ENCODE measurements at places on chromosomes 16 and 17. TPM values are rescaled to one million over a fixed set of nuclear protein-coding genes. Genes with fewer than 3 reads are reported as not detected.

GRCh38 chr17:29740017-29740416, 117.3 kb upstream of the CORO6 start:
- DNase-seq, result no peak

DNA sequence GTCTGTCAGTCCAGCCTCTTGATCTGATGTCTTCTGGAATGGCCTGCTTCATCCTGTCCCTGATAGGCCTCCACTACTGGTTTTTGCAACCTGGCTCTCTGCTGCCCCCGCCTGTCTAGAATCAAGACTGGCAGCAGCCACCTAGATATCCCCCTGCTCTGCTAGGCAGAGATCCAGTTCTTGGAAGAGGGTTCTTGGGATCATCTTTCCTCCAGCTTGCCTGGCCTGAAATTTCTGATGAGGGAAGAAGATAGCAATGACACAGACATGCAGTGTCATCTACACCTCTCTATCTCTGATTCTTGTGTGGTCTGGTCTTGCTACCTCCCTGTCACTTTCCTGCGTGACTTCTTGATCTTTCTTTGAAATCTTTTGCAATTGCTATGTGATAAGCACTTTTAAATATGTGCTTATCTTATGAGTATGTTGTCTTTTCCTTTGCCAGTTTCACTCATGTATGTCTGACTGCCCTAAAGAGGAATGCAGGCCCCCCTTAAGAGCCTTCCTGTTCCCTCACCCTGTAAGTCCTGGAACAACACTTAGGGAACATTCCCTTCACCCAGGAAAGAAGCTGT, 20.3 kb upstream of the NFATC3 start:
- DNase-seq, result no peak

DNA sequence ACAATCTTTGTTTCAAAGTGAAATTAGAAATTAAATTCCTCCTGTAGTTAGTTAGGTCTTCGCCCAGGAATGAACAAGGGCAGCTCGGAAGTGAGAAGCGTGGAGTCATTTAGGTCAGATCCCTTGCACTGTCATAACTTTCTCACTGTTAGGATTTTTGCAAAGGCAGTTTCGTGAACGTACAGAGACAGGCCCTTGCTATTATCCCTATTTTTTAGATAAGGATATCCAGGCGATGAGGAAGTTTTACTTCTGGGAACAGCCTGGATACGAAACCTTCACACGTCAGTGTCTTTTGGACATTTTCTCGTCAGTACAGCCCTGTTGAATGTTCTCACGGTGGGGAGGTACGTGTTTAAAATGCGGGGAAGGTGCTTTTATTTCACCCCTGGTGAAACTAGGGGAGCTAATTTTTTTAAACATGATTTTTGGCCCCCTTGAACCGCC, 318 bp upstream of the RBL2 start:
- DNase-seq, result peak; percentile 24

DNA sequence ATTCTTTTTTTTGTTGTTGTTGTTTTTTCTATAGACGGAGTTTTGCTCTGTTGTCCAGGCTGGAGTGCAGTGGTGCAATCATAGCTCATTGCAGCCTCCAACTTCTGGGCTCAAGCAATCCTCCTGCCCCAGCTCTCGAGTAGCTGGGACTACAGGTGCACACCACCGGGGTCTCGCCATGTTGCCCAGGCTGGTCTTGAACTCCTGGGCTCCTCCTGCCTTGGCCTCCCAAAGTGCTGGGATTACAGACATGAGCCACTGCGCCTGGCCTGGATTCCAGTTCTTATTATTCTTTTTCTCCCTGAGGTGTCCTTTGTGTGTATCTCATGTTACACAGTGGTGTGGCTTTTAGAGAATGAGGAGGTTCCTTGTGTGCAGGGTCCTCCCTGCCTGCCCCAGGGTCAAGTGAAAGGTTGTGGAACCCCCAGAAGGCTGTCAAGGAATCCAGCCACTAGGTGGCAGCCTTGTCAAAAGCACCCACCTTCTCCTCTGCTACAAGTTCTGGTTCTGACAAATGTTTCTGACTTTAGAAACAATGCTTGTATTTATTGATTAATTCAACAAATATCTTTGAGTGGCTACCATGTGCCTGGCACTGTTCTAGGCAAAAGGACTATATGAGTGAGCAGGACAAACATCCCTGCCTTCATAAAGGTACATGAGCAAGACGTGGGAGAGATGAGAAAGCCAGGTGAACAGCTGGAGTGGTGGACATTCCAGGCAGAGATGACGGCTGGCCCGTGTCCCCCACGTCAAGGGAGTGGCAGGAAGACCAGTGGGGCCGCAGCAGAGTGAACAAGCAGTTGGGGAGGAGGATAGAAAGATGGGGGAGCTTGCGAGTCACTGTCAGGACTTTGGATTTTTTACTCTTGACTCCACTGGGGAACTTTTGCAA, 112.4 kb downstream of the SPECC1 start:
- peak; percentile 56 for DNase-seq

DNA sequence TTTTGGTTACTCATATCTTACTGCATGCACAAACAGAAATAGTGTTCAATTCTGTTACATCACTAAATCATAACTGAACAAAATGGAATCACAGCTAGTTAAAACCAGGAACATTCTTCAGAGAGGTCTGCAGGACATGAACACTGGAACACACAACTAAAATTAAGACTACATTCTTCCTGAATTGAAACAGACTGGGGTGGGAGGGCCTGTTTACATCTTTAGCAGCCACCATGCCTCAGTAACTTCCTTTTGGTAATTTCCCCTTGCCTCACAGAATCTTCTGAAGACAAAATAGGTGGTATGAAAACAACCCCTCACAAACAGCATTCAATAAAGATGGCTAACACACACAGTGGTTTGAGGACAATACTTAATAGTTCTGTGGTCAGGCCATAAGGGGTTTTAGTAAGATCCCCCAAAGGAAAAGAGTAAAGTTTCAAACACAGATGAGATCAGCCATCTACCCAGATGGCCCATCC, 6.5 kb downstream of the MARF1 start:
- DNase-seq, result no peak

SAMD14 gene
- total RNA-seq, result 21.2 TPM

Data from frontal cortex (tissue), 4 donors.